GM23338 (cell line): ENCODE measurements at places on chromosomes 6 and 20. TPM values are rescaled to one million over a fixed set of nuclear protein-coding genes. Genes with fewer than 3 reads are reported as not detected.
A peak's percentile ranks its signal among the peaks of the same experiment; 100 is the strongest.

DNA sequence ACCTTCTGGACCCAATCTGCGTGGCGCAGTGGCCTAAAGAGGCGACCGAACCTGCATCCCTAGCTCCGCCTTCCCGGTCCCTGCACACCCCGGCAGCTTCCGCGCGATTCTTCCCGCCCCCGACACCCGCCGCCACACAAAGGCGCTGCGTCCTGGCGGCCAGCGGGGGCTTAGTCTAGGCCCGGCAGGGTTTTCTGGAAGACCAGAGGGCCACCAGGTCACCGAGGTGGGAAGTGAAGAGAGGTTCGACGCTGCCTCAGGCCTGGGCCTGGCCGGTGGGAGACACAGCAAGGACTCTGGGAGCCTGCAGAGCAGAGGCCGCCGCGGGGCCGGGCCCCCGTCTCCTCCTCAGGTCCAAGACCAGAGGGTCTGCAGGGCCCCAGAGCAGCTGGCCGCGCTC is 154.9 kb downstream of the OR2B2 start:
- no peaks in the 10 kb centered on the region for H3K36me3 ChIP-seq
- H3K4me1 ChIP-seq: peaks cover 10% of the 10 kb centered on the region
- H3K27ac ChIP-seq: no peak overlapping the region
- peaks cover 82% of the 10 kb centered on the region for H3K27me3 ChIP-seq

ME1 gene
- 5.9 and 8.0 TPM in 2 replicates for total RNA-seq

DNA sequence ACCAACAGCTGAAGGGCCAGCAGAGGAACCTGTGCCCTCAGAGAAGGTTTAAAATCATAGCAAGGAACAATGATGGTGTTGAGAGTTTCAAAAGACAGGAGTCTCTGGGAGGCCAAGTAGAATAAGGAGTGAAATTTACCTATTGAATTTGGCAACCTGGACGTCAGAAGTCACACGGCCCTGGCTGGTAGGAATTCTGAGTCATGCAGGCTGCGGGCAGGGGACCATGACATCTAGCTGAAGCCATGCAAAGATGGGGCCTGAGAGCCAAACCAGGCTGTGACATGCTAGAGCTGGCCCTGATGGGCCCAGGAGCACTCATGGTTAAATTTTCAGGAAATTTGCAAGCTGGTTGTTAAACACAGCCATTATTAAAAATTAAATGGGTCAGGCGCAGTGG is 64.0 kb upstream of the SNX9 start:
- no peaks in the 10 kb centered on the region for H3K27me3 ChIP-seq
- H3K36me3 ChIP-seq: no peaks in the 10 kb centered on the region
- no peak for DNase-seq
- peaks cover 36% of the 10 kb centered on the region for H3K4me1 ChIP-seq
- no peak overlapping the region for H3K27ac ChIP-seq
- no peak overlapping the region for H3K4me3 ChIP-seq

BMP5 gene
- total RNA-seq: 0.07 TPM in 1 of 2 replicates, not detected in the other

- no peaks in the 10 kb centered on the region for H3K36me3 ChIP-seq
- H3K4me1 ChIP-seq: peaks cover 17% of the 10 kb centered on the region
- H3K4me3 ChIP-seq: no peak overlapping the region
- peak; percentile 90 for DNase-seq
These were observed 291.4 kb upstream of the QKI start for GRCh38 chr6:163123098-163123497.

GRCh38 chr20:54176610-54177009 is 2.8 kb upstream of the CYP24A1 start:
- no peak overlapping the region for H3K4me3 ChIP-seq
- peaks cover 52% of the 10 kb centered on the region for H3K27me3 ChIP-seq
- H3K4me1 ChIP-seq: peaks cover 16% of the 10 kb centered on the region
- DNase-seq: no peak
- H3K27ac ChIP-seq: no peak overlapping the region

RNF8 gene
- total RNA-seq: 35.1 and 41.6 TPM in 2 replicates

SULF2 gene
- 14.0 and 20.7 TPM in 2 replicates for total RNA-seq

ENPP5 gene
- total RNA-seq: 10.6 and 13.0 TPM in 2 replicates

COL9A3 gene
- 110 and 113 TPM in 2 replicates for total RNA-seq
